ENCODE measurements at places on chromosomes 11 and 22.

GRCh38 chr22:46815896-46816731 is 53.7 kb downstream of the TBC1D22A start:
- no peak for DNase-seq

- DNase-seq = no peak
These were observed 43.7 kb downstream of the CD82 start for GRCh38 chr11:44608991-44609782.

DNA sequence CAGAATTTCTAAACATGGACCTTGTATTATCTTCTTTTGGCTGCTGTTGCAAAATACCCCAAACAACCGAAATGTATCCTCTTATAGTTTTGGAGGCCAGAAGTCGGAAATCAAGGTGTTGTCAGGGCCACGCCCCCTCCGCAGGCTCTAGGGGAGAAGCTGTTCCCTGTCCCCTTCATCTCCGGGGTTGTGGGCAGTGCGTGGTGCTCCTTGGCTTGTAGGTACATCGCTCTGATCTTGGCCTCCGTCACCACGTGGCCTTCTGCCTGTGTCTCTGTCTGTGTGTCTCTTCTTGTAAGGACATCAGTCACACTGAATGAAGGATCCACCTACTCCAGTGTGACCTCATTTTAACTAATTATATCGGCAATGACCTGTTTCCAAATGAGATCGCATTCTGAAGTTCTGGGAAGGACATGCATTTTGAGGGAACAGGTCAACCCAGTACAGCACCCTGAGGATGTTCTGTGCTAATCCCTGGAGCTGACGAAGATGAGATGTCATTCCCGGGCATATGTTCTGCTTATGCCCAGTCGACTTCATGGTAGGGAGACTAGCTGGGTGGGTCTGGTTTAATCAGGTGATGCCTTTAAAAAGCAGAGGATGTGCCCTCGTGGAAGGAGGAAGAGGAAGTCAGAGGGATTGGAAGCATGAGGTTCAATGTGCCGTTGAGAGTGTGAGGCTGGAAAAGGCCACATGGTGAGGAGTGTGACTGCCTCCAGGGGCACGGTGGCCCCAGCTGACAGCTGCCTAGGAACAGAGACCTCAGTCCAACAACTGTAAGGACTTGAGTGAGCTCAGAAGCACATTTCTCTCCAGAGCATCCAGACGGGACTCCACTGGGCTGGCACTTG is 531.1 kb downstream of the TBC1D22A start:
- no peak for DNase-seq

DNA sequence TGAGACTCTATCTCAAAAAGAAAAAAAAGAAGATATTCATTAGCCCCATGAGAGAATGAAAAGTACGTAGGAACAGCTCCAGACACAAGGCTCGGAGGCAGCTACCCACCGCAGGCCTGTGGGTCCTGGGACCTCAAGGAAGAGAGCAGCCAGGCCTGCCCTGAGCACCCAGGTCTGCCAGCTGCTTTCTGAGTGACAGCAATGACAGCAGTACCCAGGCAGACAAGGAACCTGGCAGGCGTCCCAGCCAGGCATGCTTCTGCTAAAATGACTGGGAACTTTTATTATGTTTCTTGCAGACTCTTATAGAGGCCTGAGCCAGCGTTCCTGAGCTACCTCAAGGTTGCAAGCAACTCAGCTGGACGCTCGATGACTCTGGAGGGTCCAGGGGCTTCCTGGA is 31.6 kb downstream of the CPT1A start:
- peak; percentile 81 for DNase-seq

DNA sequence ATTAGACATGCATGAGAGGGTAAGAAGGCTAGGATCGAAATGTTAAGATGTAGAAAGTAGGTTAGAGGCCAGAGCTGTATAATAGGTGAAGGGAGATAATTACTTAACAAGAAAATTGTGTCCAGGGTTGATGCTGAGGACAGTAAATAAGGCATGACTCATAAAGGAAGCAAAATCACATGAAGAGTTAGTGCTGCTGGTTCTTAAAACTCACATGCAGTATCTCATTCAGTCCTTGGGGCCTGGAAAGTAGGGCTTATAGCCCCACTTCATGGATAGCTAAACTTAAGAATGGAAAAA is 130.2 kb downstream of the NCAM1 start:
- no peak for DNase-seq

GRCh38 chr11:34624069-34624468 is 3.2 kb downstream of the EHF start:
- peak; percentile 82 for DNase-seq

DNA sequence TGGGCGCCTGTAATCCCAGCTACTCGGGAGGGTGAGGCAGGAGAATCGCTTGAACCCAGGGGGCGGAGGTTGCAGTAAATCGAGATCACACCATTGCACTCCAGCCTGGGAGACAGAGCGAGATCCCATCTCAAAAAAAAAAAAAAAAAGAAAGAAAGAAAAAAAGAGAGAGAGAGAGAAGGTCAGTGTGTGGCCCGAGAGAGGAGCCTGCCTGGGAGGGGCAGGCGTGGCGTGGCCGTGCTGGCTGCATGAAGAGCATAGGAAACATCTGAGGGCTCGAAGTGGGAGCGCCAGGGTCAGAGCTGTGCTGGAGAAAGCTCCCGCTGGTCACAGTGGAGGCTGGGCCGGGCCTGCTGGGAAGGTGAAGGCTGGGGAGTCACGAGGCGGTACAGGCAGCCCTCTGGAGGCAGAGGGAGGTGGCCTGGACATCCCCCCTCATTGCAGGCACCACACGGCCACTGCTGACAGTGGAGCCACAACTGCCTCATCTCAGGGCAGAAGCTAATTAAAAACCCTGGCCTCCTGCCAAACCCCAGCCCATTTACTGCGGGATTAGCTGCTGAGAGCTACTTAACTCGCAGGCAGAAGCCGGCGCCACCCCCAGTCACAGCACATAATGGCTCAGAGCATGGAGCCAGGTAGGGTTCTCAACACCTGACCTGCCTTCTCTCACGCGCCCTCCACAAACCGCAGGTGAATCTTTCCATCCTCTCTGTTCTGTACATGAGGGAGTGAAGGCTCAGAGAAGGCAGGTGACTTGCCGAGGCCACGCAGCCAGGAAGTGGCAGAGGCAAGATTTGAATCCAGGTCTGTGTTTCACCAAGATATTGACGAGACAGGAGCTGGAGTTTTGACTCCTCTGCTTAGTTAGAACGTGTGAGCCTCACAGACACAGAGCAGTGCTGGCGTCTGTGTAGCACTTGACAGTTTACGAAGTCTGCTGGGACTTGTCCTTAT is 32.6 kb downstream of the NFAM1 start:
- DNase-seq = no peak

DNA sequence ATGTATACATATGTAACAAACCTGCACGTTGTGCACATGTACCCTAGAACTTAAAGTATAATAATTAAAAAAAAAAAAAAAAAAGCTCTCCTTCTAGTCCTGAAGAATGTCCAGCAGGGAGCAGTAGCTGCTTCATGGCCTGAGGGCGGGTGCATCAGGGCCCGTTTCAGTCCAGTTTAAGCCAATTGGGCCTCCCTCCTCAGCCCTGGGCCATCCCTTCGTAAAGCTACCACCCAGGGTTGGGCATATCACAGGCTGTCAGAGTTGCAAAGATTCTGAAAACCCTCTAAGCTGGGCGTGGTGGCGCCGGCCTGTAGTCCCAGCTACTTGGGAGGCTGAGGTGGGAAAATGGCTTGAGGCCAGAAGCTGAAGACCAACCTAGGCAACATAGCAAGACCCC is 5.4 kb downstream of the TMPRSS13 start:
- no peak for DNase-seq

DNA sequence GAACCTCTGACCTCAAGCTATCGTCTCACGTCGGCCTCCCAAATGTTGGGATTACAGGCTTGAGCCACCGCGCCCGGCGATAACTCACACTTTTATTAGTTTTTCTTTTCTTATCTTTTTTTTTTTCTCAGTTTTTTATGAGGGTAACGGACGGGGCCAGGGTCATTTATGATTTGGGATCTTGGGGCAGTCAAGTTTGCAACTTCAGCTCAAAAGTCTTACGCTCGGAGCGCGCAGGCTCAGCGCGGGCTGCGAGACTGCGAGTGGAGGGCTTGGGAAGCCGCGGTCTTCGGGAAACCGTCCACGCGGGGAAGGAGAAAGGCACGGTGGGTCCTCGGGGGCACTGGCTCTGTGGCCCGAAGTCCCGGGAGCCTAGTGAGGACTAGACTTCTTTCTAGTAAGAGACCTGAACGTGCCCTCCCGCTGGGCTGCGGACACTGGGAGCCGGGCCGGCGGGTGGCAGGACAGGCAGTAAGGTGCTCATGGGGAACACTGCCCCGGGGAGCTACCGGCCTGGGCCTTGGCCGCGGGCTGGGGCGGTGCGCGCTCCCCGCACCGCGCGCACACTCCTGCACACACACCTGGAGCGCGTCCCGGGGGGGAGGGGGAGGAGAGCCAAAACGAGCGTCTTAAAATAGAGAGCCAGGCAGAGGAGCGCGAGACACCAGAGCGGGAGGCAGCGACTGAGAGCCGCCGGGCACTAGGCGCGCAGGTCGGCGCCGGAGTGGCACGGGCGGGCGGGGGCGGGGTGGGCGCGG is 476 bp upstream of the BARX2 start:
- peak; percentile 79 for DNase-seq

DNA sequence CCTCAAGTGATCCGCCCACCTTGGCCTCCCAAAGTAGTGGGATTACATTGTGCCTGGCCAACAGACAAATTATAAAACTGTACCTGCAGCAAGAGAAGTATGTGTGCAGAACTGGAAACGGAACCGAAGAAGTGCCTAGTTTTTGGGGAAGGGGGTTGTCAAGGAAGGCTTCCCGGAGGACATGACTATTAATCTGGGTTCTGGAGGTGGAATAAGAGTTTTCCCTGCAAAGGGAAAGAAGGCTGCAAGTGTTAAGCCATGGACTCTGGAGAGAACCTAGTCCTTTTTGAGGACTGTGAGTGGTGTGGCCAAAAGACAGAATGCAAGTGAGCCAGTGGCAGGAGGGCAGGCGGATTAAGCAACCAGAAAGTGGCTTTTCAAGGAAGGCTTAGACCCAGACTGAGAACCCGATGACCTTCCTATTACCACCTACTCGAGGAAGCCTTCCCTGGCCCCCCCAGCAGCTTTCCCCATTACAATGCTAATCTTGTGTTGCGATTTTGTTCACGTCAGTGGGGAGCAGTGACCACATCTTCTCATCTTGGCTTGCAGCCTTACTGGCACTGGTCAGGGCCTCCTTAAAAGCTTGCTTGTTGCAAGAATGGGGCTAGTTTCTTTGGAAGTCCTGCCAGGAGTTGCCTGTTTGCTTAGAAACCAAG is 5.7 kb upstream of the SEPTIN3 start:
- no peak for DNase-seq

- DNase-seq = peak; percentile 27
These were observed 32.3 kb downstream of the PISD start for GRCh38 chr22:31629741-31630184.

- no peak for DNase-seq
These were observed 34.5 kb downstream of the ELF5 start for GRCh38 chr11:34478845-34479663.

DNA sequence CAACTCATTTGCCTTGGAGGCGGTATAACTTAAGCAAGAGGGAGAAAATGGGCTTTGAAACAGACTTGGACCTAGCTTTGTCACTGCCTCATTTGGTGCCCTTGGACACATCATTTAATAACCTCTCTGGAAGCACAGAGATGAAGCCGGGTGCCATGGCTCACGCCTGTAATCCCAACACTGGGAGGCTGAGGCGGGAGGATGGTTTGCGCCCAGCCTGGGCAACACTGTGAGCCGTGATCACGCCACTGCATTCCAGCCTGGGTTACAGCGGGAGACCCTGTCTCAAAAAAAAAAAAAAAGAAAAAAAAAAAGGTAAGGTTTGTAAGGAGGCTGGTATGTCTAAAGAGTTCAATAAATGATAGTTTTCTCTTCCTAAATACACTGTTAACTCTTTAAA is 806 bp downstream of the COA4 start:
- DNase-seq = no peak

GRCh38 chr11:86182976-86183584 is 61.5 kb upstream of the EED start:
- DNase-seq = peak; percentile 66

GRCh38 chr11:2269601-2270321 is 627 bp downstream of the ASCL2 start:
- peak; percentile 77 for DNase-seq

DNA sequence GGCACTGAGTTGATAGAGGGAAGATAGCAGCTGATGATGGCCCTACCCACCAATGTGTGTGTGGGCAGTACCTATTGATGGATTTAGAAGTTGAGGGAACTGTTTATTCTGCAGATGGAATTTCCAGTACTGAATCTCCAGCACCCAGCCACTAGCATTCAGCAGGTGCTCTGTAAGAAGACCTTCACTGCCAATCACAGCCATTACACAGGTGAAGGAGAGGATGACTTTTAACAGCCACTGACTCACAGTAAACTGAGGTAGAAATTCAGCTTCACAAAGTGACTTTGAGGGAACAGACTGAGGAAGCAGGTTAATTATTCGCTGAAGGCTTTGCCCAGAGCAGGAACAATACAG is 107.8 kb downstream of the GGTLC2 start:
- no peak for DNase-seq

- no peak for DNase-seq
These were observed 17.4 kb upstream of the GNB1L start for GRCh38 chr22:19871845-19872778.

GRCh38 chr22:17706947-17707346 is 67.3 kb downstream of the BID start:
- DNase-seq = no peak

DNA sequence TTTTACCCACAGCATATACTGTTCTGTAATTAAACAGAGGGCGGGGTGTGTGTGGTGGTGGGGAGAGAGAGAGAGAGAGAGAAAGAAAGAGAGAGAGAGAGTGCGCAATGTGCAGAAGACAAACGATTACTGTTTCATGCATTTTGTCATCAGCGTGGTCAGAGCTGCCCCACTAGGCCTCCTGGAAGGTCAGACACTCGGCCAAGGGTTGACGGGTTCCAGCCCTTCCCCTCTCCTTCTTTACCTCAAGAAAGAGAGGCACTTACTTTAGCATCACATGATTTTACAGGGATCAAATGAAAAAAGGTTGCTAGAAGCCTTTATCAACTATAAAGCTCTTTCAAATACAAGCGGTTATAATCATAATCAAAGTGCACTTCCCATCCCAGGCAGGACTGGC is 269.2 kb upstream of the SORL1-AS1 start:
- no peak for DNase-seq

DNA sequence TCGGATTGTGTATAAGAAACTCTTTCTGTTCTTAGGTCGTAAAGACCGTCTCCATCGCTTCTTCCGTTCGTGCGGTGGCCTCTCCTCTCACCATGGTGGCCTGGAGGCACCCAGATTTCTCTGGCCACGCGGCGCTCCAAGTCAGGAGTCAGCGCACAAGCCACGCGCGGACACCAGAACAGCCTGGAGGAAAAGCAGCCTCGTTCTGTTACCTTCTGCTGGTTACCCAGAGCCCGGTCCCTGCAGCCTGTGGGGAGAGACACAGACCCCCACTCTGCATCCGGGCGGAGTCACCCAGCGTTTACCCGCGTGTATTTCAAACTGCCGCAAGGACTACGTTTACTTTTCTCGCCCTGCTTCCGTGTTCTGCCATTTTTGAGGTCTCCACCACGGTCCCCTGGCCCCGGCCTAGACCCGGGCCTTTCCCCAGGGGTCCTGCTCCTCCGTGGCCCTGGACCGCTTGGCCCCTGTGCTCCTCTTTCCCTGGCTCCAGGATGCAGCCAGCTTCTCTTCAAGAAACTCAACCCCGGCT is 776.1 kb downstream of the BRD1 start:
- DNase-seq = no peak

- no peak for DNase-seq
These were observed 1.5 kb downstream of the INCENP start for GRCh38 chr11:62125316-62125715.
